ENCODE measurements at places on chromosomes 3 and 15. TPM values are rescaled to one million over a fixed set of nuclear protein-coding genes. Genes with fewer than 3 reads are reported as not detected.
A peak's percentile ranks its signal among the peaks of the same experiment; 100 is the strongest.

The MST1 gene
- total RNA-seq: 12.4 TPM

The GOLGA8J gene
- not detected for total RNA-seq

The TGM5 gene
- 0.20 TPM for total RNA-seq

The CCDC39 gene
- total RNA-seq: not detected

The EIF4E3 gene
- 76.9 TPM for total RNA-seq

The SLC22A14 gene
- not detected for total RNA-seq

The RTP3 gene
- total RNA-seq: not detected

The LRTM1 gene
- total RNA-seq: not detected

The ALDH1L1 gene
- not detected for total RNA-seq

The ACKR2 gene
- total RNA-seq: 2.3 TPM

The MNS1 gene
- total RNA-seq: not detected

The CNTN3 gene
- not detected for total RNA-seq

The SPINK8 gene
- not detected for total RNA-seq

DNA sequence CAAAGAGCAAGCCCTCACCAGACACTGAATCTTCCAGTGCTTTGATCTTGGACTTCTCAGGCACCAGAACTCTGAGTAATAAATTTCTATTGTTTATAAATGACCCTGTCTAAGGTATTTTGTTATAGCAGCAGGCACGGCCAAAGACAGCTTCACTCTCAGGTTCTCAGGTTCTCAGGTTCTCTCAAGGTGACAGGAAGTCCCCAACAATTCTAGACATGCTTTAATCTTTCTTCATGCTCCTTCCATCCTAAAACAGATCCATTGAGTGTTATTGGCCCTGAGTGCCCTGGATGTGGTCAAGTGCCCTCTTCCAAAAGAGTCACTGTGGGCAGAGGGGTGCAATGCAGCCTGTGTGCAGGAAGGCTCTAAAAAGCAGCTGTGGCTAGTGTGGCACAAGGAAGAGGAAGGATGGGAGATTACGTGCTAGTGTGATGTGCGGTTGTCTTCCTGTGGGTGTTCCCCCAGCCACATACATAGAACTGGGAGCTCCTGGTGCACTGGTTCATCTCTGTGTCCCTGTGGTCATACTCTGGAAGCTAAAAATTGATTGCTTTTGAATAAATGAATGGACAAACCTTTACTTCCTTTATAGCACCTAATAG lies 11.0 kb upstream of the RAB7A start:
- DNase-seq: peak; percentile 55

- DNase-seq: no peak
These were observed 1.2 kb downstream of the HAUS2 start for GRCh38 chr15:42549741-42550392.

DNA sequence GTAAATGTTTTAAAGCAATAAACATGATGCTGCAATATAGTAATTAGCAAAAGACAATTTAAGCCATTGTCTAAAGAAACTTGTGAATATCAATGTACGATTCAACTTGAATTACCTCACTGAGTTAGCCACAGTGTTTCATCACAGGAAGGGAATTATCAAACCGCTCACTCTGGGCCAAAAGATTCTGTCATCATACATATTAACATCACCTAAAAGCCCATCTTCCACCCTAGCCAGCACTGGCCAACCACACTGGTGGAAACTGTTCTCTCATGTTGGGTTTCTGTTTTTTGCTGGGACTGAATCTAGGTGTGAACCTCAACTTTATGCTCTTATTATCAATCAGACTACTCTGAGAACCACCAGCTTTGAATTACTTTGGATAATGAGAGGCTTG lies 497.7 kb upstream of the THBS1 start:
- no peak for DNase-seq

DNA sequence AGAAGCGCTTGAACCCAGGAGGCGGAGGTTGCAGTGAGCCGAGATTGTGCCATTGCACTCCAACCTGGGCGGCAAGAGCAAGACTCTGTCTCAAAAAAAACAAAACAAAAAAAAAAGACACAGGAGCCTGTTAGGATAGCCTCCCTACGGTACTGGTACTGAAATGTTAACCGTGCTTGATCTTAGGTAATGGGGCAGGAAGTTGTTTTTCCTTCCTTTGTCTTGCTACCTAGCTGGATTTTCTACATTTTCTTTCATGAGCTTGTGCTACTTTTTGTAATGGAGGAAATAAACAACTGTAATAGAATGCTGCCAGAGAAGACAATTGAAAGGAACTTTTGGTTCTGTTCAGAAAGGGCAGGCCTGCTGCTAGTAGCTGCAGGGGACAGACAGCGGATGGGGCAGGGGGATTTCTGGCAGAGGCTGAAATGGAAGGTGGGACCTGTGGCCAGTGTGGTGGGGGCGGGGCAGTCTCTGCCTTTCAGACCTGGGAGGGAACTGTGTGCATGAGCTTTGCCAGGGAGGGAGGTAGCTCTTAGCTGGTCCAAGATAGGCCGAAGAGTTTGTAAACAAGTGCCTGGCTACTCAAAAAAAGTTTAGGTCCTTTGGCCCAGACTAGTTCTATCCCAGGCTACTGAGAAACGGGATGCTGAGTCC lies 49.0 kb upstream of the SEMA4B start:
- no peak for DNase-seq

GRCh38 chr3:20912406-20912805 lies 726.4 kb upstream of the SGO1 start:
- DNase-seq: no peak

DNA sequence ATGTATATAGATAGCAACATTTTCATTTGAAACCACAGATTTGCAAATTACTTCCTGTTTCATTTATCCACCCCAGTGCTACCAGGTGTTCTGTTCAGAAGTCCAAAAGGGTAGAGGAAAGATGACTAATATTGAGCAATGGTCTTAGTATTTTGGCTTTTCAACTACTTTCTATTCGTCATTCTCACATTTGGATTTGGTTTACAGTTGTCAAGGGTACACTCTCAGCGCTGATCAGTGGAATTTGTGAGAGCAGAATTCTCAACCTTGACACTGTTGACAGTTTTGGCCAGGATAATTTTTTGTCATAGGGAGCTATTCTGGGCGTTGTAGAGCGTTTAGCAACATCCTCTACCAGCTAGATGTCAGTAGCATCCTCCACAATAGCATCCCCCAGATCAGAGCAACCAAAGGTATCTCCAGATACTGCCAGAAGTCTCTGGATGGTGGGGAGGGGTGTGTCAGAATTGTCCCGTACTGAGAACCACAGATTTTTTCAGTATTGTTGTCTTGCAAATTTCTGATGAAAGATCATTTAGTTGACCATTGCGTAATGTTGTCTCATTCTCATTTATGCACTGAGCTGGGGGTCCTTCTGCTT lies 4.2 kb downstream of the HMCES start:
- no peak for DNase-seq

DNA sequence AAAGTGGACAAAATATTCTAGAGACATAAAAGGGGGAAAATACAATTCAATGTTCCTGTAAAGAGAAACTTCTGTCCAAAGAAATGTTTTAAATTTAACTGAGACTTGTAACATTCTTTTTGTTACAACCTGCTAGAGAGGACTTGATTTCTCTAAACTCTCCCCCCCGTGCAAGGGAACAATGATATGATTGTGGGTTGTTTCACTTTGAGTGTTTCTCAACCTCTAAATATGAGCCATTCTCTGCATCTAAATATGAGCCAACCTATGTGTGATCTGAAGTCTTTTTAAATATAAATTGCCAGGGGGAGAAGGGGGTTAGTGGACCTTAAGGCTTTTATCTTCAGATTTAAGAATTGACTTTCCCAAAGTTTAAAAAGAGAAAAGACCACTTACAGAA lies 14.6 kb downstream of the ZNF860 start:
- DNase-seq: no peak

DNA sequence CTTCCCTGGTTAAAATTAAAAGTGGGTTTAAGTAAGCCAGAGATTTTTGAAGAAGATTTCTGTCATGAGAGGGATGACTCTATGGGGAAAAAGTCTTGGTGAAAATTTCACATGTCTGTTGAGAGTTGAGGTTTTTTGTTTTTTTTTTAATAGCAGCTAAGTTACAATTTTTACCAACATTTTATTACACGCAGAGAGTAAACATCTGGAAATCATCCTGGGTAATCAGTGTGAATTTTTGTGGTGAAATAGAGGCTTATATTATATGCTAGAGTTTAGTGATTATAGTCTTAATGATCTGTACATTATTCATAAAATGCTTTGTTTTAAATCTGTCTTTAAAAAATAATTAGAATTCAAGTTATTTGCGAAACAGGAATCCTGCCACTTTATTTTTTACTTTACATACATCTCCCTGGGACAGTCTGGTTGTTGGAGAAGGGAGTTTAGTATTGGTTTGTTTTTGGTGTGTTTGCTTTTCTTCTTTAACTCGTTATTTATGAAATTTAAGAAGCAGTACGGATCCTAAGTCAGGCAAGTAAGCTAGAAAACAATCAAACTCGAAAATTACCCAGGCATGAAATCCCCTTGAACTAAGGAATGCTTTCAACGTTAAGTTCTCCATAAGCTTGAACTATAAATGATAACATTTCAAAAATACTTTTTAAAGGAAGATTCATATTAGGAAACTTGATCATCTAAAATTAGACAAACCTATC lies 143.4 kb upstream of the TSC22D2 start:
- DNase-seq: no peak

- DNase-seq: no peak
These were observed 143.7 kb downstream of the TJP1 start for GRCh38 chr15:29678504-29679034.

- DNase-seq: no peak
These were observed 175.0 kb downstream of the ATP10A start for GRCh38 chr15:25688166-25688565.

DNA sequence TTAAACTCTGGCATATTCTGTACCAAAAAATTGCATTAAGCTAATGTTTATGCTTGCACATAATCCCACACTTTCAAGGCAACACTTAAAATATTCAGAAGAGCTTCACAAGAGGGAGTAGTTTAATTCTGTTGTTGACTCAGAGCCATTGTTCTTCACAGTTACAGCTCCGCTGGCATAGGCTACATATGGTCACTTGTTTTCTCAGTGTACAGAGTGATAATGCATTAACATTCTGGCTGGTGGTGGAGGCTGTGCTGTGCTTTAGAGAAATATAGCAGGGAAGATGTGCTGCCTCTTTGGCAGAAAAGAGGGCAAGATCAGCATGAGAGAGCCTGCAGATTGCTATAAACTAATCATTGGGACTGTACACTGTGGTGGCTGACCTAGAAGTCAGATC lies 13.3 kb downstream of the NLGN1 start:
- no peak for DNase-seq

GRCh38 chr3:172020763-172021162 lies 18.6 kb upstream of the FNDC3B start:
- no peak for DNase-seq

GRCh38 chr15:101192081-101192480 lies 59.8 kb downstream of the CHSY1 start:
- DNase-seq: no peak

GRCh38 chr3:123283657-123284398 lies 82.1 kb downstream of the SEC22A start:
- no peak for DNase-seq

DNA sequence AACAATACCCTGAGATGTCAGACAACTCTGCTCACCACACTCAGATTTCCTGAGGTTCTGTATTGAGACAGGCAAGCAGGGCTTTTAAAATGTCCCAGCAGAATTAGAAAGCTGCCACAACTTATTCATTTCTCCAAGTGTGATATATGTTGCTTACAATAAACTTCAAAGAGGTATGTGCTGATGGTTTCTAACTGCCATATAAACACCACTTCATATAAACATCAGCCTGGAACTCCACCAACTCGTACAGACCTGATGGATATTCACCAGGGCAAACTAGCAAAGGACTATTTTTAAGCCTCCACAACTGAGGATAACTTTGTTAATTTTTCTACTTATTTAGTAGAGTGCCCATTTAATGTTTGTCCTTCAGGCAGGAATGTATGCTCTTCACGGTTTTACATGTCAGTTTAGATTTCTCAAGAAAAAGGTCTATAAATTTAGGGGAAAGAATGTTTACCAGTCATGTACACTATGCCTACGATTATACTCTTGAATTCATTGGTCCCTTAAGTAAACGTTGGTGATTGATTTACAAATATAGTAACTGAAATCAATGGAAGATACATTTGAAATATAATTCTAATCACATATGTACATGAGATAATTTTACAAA lies 109.6 kb upstream of the ABI3BP start:
- DNase-seq: no peak

- DNase-seq: no peak
These were observed 39.2 kb upstream of the BCL2A1 start for GRCh38 chr15:80010131-80010673.

GRCh38 chr3:87136066-87136596 lies 91.0 kb upstream of the CHMP2B start:
- no peak for DNase-seq

GRCh38 chr3:183711516-183711915 lies 13.9 kb downstream of the YEATS2 start:
- DNase-seq: no peak

- DNase-seq: no peak
These were observed 315.9 kb downstream of the BCHE start for GRCh38 chr3:165521131-165521871.

GRCh38 chr3:189845069-189845468 lies 213.9 kb downstream of the TP63 start:
- DNase-seq: no peak

Data from activated CD4-positive, alpha-beta memory T cell treated with anti-CD3 and anti-CD28 coated beads, Interleukin-2, amount 10 ng/mL, durations not matched to agents 7 days and 5 days (primary cell).